ENCODE measurements at places on chromosomes 5 and 9. TPM values are rescaled to one million over a fixed set of nuclear protein-coding genes. Genes with fewer than 3 reads are reported as not detected.

Gene PTGS1
- total RNA-seq = 18.6 TPM

Gene ACTBL2
- 0.04 TPM for total RNA-seq

Gene SLC27A6
- total RNA-seq = 1.5 TPM

Gene KIAA0825
- total RNA-seq = 1.4 TPM

Gene AHRR
- total RNA-seq = 0.94 TPM

Gene IL5
- total RNA-seq = not detected

Gene ASS1
- 26.6 TPM for total RNA-seq

Gene MXD3
- total RNA-seq = 4.7 TPM

Gene SLC34A3
- total RNA-seq = not detected

Gene ZFP2
- total RNA-seq = not detected

Gene NSG2
- total RNA-seq = not detected

Gene SLC34A1
- not detected for total RNA-seq

Gene PCDHB14
- total RNA-seq = 0.04 TPM

Gene PDE6A
- total RNA-seq = under 0.01 TPM

Gene CKMT2
- not detected for total RNA-seq

Gene GPR151
- not detected for total RNA-seq

Gene CDKN2A
- total RNA-seq = 47.6 TPM

Gene OSMR
- total RNA-seq = 27.3 TPM

Gene FIBCD1
- 1.1 TPM for total RNA-seq
